Stimulated activated CD4-positive, alpha-beta T cell treated with anti-CD3 and anti-CD28 coated beads, Interleukin-12 subunit alpha, Interleukin-12 subunit beta, amount 100 ng/mL, for 24 hours (primary cell): ENCODE measurements at places on chromosomes 3 and 15.

DNA sequence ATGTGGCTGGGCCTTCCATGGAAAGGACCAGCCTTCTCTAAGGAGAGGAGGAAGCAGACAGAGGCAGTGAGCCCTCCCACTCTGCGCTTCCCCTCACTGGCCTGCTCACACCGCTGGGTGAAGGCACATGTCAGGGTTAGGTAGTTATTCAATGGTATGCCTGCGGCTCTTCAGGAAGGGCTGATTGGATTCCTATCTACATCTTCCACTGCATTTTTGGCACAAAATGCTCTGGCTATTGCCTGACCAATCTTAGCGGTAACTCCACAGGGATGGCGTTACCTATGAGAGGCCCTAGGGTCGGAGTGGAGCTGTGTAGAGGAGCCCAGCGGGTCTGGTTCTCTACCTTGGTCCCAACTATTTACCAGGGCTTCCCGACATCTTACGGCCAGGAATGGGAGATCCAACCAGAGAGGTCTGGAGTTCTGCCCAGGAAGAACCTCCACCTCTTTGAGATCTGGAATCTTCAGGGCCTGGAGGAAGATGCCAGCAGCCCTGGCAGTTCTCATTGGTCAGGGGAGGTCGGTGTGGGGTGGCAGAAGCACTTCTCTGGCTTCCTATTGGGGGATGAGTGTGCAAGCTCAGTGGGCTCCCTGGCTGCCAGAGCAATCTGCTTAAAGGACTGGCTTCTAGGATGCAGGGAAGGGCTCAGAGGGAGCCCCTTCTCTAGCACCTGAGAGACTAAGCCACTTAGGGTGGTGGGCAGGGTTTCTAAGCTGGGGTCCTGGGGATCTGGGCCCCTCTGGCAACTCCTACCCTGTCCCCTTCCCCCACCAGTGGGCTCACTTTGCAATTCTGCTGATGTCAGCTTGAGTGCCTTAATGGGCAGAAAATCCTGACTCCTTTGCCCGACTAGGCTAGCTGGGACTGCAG lies 24.3 kb downstream of the SNX33 start:
- no peak for DNase-seq

DNA sequence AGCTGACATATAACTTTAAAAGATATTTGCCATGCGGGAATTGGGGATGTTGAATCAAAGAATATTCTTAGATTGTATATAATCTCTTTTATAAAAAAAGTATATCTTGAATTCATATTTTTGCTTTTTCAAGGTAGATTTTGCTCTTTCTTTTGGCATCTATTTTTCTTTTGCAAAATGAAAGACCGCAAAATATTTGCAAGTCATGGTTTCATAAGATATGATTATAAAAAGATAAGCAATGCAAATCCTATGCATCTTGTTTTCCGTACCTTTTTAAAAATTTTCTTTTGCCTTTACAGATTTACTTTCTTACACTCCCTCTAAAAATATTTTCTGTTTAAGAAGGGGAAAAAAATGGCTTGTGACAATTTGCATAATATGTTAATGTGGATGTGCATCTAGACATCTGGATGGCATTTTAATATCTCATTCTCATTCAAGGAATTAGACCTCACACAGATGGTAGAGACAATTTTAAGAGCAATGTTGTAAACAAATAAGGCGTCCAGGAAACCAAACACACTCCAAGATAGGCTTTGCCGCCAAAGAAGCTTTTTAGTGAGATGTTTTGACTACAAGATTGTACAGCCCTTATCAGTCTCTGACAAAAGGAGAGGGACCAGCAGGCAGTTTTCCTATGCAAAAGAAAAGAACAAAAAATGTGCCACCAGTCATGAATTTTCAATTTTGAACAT lies 371.1 kb downstream of the CHL1 start:
- DNase-seq = no peak

- DNase-seq = no peak
Measured at GRCh38 chr3:186413615-186414415, 51.8 kb upstream of the DGKG start.

- no peak for DNase-seq
Measured at GRCh38 chr3:114899186-114899931, 247.7 kb downstream of the ZBTB20 start.

GRCh38 chr15:60534051-60534450 lies 55.1 kb upstream of the ICE2 start:
- DNase-seq = no peak
